ENCODE measurements at places on chromosomes 16 and 17.

DNA sequence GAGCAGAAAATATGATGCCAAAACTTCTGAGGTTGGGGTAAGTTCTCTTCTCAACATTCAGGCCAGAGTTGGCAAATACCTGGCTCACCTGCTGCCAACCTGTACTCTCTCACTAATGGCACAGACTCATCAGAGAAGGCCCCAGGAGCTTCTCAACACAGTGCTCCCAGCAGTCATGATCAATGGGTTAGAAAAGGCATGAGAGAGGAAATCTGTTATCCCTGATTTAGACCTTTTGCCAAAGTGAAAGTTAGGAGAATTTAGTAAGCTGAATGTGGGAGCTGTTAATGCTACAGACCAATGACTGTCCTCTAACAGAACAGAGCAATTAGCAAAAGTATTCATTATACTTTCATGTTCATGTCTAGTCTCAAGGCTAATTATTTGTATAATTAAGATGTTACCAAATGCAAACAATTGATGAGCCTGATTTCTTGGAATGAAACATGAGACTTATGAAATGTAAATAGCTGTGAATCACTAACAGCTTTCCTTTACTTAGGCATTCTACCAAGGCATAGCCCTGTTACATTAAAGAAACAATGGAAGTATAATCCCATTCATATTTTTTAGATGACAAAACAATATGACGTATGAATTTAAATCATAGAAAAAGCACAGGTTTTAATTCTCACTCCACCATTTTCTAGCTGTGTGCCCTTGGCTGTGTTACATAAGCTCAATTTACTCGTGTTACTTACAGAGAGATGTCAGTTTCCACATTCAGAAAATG, 68.7 kb upstream of the MARCHF10 start:
- peak; percentile 9 for DNase-seq

- no peak for DNase-seq
Measured at GRCh38 chr17:73031472-73031871, 61.0 kb downstream of the SLC39A11 start.

GRCh38 chr16:83901101-83901500, 2.2 kb downstream of the MLYCD start:
- DNase-seq, result no peak

- DNase-seq, result no peak
Measured at GRCh38 chr17:28711723-28712031, at the start of gene PROCA1. TSS of gene PROCA1 (minus strand) at chr17:28711888. CDS start at chr17:28711660, 228 bp downstream.

DNA sequence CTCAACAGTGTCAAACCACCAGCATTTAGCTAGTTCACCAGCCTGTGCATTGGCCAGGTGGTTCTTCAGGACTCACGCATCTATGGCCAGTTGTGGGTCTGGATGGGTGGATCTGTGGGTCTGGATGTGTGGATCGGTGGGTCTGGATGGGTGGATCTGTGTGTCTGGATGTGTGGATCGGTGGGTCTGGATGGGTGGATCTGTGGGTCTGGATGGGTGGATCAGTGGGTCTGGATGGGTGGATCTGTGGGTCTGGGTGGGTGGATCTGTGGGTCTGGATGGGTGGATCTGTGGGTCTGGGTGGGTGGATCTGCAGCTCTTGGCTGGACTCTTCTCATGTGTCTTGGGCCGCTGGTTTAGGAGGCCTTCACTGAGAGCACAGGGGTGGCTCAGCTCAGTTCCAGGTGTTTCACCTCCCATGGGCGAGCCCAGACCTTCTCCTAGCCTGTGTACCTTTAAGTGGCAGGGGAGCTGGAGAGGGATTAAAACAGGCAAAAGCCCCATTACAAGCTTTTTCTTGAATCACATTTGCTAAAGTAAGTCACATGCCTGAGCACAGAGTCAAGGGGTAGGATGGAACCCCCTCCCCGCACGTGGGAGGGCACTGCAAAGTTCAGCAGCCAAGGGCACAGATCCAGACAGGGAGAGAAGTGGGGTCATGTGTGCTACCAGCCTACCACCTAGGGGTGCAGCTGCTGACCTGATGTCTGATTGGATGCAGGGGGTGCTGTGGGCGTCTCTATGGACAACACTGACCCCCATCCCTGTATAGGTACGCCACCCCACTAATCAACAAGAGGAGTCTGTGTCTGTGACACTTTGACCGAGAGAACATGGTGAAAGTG, 3.4 kb upstream of the NUBP1 start:
- DNase-seq, result no peak

DNA sequence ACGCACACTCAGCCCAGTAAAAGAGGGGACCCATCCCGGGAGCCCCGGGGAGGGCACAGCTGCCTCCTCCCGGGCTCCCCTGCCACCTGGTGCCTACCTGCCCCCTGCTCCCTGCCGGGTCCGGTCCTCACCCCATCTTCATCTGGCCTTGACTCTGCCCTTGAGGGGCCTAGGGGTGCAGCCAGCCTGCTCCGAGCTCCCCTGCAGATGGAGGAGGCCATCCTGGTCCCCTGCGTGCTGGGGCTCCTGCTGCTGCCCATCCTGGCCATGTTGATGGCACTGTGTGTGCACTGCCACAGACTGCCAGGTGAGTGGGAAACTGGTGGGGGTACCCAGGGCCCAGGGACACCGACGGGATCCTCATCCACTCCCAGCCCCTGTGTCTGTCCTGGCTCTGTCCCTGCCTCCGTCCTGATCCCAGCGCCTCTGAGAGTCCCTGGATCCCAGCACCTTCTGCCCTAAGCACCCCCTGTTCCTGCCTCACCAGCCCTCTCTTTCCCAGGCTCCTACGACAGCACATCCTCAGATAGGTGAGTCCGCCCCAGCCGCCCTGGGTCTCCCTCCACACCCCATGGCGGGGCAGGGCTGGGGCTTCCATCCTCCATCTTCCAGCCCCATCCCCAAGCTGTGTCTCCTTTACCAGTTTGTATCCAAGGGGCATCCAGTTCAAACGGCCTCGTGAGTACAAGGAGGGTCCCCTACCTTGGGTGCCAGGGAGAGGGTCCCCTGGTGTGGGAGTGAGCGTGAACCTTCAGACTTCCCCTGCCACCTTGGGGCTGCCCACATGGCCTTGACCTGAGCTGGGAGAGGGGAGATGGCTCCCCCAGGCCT, 574 bp downstream of the LAT start:
- no peak for DNase-seq

GRCh38 chr16:30521873-30522641, 4.3 kb downstream of the ZNF768 start:
- DNase-seq, result no peak

GRCh38 chr16:732936-733335, 6.0 kb downstream of the HAGHL start:
- DNase-seq, result no peak

- DNase-seq, result no peak
Measured at GRCh38 chr17:13419676-13420075, 182.1 kb downstream of the HS3ST3A1 start.

DNA sequence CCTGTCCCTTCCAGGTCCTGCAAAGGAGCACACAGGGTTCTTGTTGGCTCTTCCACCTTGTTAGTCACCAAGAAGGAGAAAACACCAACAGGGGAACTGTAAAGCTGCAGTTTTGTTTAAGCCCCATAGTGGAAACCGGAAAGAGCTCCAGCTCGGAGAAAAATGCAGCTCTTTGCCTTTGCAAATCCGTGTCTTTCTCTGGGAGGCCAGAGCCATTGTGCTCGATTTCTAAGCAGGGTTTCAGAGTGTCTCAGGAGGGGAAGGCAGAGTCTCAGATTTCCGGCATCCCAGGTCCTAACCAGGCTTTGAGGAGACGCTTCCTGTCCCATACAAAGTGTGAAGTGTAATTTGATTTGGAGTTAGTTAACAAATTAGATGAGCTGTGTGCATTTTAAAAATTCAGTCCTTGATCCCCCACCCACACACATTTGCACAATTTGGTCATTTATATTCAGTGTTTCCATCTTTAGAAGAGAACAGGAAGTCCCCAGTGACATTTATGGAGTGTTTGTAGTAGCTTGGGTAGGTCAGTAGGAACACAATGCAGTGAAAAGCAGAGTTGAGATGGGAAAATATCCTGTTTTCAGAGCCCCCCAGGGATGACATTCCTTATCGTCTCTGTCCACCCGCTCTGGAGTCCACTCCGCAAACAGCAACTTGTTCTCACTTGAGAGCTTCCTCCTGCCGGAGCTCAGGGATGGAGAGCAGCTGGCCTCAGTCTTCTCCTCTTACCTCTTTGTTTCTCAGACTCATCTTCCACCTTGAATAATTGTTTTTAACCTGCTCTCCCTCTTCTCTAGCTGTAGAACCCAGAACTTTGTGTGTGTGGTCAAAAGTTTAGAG, 331.9 kb downstream of the SEC14L1 start:
- no peak for DNase-seq

DNA sequence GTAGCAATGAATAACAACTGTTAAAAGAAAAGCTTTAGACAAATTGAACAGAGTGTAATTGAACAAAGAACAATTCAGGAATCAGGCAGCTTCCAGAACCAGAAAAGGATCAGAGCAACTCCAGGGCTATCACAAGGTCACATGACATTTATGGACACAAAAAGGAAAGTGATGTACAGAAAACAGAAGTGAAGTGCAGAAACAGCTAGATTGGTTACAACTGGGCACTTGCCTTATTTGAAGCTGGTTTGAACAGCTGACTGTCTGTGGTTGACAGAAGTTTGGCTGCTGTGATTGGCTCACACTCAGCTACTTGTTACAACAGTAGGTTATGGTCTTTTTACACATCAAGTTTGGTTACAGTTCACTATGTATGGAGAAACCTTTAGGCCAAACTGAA, 14.8 kb downstream of the EFCAB5 start:
- no peak for DNase-seq

GRCh38 chr17:16261049-16261448, 44.0 kb downstream of the PIGL start:
- DNase-seq, result no peak

- DNase-seq, result no peak
Measured at GRCh38 chr17:27575096-27575911, 55.7 kb upstream of the LGALS9 start.

GRCh38 chr17:55694286-55694910, 28.3 kb downstream of the TMEM100 start:
- DNase-seq, result no peak

- no peak for DNase-seq
Measured at GRCh38 chr16:50335196-50335958, 33.4 kb downstream of the BRD7 start.

- DNase-seq, result no peak
Measured at GRCh38 chr16:50021544-50021943, 3.5 kb upstream of the CNEP1R1 start.

DNA sequence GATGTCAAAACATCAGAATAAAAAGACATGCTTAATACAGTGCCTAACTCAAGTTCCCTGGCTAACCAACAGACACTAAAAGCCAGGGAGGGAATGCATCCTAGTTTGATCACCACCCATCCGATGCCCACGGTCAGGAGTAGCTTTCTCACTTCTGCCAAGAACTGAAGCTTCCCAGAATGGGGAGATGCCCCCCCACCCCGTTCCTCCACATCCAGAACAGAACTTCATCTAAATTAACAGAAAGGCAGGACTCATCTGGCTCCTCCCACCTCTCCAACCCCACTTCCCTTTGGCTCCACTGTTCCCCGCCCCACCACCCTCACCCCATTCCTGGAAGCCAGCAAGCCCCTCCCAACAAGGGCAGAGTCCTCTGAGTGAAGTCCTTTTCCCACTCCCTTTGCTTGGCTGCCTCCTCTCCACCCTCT, 33.7 kb downstream of the GDE1 start:
- no peak for DNase-seq

- no peak for DNase-seq
Measured at GRCh38 chr17:4986951-4987766, at the start of gene CAMTA2. TSS of gene CAMTA2 (minus strand) at chr17:4987675. CDS start at chr17:4986222, 1,453 bp downstream.

GRCh38 chr16:50666658-50667496, 14.2 kb downstream of the SNX20 start:
- no peak for DNase-seq

DNA sequence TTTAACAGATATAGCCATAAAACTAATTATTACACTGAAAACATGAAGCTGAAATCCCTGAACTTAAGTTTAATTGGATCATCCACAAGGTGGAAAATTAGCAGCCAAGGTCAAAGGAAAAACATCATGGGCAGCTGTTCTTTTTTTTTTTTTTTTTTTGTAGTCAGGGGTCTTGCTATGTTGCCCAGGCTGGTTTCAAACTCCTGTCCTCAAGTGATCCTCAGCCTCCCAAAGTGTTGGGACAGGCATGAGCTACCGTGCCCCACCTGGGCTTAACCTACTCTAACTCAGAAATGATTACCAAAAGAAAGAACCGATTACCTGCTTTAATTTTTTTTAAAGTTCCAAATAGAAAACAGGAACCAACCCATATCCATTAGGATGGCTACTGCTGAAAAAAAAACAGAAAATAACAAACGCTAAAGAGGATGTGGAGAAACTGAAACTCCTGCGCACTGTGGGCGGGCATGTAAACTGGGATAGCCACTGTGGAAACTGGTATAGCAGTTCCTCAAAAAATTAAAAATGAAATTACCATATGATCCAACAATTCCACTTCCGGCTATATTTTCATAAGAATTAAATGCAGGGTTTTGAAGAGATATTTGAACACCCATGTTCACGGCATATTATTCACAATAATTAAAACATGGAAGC, 8.6 kb downstream of the CMC2 start:
- DNase-seq, result no peak

DNA sequence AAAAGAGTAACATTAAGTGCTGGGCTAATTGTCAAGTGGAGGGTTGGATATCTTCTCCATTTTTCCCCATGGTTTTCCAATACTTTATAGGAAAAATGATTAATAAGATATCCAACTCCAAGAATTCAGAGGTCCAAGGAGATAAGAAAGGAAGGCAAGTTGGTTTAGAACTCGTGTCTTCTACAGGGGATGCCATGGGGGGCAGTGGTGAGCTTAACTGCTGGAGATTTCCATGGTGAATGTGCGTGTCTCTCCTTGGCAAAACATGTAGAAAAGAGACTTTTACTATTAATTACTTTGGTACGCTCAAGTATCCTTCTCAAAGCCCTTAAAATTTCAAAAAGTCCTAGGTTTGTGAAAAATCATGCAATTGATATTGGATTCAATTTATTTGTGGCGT, 982.9 kb upstream of the RBFOX1 start:
- no peak for DNase-seq

- no peak for DNase-seq
Measured at GRCh38 chr17:350706-351448, 1.7 kb downstream of the RPH3AL start.

DNA sequence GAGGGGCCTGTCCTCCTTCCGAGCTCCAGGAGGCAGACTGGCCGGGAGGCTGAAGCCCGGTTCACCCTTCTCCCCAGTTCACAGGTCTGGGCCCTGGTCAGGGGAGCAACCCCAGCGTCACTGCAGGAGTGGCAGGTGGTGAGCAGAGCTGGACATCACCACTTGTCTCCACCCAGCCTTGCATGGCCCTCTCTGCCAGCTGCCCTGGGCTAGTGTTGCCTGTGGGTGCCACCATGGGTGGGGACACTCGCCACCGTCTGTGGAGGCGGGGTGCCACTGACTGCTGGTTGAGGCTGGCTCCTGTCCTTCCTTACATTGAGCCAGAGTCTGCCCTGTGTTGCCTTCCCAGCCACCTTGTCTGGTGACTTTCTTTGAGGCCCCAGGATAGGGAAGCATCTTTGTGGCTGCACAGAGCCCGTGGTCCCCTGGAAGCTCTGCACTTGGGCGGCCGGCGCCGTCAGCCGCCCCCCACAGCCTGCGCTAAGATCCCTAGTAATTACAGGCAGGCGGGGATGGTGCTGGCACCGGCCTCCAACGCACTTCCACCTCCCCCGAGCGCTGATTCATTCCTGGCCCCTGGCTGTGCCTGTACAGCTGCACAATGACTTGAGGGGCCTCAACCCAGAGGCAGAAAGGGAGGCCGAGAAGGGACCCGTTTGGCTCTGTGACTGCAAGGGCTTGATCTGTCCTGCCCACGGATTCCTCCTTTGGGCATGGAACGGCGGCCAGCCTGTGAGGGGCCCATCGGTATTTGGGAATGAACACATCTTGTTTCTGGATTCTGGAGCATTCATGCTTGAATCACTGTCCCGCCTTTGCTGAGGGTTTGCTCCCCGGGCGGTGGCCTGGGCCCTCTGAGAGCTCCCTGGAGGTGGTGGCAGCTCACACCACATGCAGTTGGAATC, 5.2 kb downstream of the BAIAP2 start:
- DNase-seq, result no peak
